ENCODE measurements at places on chromosomes 2 and 18.
A peak's percentile ranks its signal among the peaks of the same experiment; 100 is the strongest.

GRCh38 chr18:55763298-55763697 lies 175.3 kb upstream of the TCF4 start:
- peak; percentile 27 for DNase-seq

GRCh38 chr2:25397777-25398176 lies 56.1 kb upstream of the DNMT3A start:
- no peak for DNase-seq

GRCh38 chr2:64686283-64686956 lies 32.7 kb upstream of the SERTAD2 start:
- DNase-seq, result no peak

GRCh38 chr2:36820942-36821605 lies 124.6 kb downstream of the VIT start:
- no peak for DNase-seq

DNA sequence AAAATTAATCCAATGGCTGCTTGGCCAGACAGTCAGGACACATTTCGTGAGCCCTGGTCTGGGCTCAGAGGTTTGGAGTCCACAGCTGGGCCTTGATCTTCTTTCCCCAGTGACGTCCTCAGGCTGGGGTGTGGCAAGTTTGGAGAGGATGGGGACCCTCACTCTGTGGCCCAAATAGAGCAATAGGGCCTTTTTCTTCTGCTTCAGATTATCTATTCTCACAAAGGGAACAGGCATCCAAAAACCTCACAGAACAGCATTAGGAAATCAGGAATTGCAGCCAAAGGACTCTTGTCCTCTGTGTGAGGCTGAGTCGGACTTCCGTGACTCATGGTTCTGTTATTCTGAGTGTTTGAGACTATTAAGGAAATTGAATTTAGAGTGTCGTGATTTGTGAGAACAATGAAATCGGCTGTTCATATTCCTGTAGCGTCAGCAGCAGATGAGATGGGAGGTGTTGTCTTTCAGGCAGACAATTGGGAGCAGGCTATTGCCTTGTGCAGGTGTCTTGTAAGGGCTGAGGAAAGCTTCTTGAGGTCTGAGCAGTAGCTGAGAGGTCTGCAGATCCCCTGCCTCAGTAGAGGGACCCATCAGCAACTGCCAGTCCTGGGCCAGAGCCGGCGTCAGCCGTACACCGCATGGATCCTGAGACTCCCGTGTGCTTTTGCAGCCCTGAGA lies 113.8 kb downstream of the SH3RF3 start:
- peak; percentile 84 for DNase-seq

DNA sequence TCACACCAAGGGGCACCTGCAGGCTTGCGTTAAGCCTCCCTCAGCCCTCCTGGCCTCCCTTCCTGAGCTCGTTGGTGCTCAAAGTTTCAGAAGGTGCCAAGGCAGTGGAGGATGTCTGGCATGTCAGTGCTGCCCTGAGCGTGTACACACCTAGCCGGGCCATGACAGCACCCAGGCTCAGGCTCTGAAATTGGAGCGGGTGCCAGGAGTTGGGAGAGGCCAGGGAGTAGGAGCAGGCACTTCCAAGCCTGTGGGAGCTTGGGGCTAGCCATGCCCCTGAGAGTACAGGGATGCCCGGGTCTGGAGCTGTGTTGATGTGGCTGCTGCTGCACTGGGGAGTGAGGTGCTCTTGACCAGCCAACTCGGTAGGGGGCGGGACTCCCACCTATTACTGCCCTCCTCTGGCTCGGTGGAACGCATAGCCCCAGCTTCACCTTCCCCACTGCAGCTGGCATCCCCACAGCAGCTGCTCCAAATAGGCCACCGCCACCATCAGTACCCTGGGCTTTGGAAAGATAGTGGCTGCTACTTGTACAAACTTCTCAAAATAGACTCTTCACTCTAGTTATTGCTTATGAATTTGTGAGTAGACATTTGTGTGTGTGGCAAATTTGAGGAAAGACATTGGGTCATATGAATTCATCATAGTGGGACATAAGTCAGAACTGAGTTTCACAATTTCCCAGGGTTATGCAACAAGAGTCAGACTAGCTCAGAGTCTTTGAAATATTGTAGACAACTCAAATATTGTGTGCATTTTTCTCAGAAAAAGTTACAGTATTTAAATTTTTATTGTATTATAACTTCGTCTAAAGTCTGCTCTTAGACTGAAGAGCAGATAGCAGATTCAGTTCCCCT lies 6.8 kb upstream of the PCARE start:
- DNase-seq, result no peak

DNA sequence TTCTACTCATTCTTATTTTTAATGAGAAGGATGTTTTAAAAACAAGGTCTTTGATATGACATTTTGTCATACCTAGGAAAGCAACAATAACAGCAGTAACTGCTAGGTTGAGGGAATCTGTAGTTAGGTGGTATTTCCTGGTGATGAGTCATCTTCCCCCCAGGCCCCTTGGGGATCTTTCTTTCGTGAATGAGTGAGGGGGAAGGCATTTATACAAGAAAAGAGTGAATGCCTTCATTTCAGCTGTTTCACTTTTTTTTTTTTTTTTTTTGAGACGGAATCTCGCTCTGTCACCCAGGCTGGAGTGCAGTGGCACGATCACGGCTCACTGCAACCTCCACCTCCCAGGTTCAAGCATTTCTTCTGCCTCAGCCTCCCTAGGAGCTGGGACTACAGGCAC lies 108.6 kb downstream of the MAP4K4 start:
- peak; percentile 84 for DNase-seq

- DNase-seq, result no peak
Measured at GRCh38 chr2:206056286-206056685, 29.7 kb downstream of the INO80D start.

DNA sequence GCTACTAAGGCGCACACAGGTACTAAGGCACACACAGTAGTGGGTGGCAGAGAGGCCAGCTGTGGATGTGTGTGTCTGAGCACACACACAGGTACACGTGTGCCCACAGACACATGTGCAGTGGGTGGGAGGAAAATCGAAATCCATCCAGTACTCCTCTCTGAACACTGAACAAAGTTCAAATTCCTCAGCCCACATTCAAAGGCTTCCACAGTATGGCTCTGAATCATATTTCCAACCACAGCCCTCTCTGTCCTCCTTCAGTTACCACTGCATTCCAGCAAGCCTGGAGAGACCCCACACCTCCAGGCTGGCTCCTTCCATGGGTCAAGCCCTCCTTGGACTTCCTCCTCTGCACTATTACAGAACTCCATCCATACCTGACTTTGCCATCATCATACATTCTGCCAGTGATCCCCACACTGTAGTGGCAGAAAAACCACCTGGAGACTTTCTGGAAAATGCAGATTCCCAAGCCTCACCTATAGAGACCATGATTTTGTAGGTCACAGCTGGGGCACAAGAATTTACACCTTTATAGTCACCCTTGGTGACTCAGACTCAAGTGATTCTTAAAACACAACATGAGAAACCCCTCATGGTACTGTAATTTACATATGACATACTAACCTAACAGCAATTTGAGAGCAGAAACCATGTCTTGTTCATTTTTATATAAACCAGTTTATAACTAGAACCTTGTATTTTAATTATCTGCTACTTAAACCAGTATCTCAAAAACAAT lies 31.4 kb downstream of the EPG5 start:
- DNase-seq, result peak; percentile 65
